Mesenchymal stem cell (in vitro differentiated cells and primary cell): ENCODE measurements at places on chromosomes 2 and 18.
A peak's percentile ranks its signal among the peaks of the same experiment; 100 is the strongest.

DNA sequence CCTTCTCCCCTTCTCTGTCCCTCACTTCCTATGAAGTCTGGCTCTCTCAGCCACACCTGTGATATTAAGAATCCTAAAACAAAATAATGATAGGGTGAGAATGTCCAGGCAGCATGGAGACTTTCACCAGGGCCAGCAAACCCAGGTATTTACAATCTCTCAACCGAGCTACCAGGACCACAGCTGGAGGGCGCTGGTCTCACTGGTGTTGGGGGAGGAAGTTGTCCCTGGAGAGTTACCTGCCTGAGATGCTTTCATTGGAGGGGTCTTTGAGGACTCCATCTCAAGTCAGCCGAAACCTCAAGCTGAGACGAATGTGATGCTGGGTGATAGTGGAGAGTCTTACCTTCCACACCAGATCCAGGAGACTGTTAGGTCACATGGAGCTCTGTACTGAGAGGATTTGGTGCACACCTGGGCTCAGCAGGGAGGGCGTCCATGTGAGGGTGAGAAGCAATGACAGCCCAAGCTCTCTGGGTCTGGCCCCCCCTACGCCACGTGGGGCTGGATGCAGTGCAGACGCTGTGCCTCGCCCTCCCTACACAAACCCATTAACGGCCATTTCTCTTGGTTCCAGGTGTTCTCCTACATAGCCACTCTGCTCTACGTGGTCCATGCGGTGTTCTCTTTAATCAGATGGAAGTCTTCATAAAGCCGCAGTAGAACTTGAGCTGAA is 27.4 kb downstream of the MAL start:
- DNase-seq: no peak

DNA sequence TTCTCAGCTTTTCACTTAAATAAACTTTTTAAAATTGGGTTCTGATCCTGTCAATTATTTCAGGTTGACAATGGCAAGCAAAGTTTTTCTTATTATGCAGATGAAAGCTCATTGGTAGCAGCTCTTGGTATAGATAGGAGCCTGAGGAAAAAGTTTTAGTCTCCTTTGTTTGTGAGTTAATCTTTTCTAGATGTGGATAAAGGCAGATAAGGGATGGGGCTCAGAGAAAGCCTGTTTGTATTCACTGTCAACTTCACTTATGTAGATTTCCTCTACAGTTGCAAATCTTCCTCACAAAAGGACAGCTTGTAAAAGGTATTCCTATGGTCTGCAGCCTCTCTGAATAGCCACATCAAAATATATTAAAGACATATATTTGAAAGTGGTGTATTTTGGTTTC is 224.5 kb upstream of the SPOPL start:
- no peak for DNase-seq

GRCh38 chr2:218360453-218360852 is 3.8 kb downstream of the CATIP start:
- DNase-seq: no peak

DNA sequence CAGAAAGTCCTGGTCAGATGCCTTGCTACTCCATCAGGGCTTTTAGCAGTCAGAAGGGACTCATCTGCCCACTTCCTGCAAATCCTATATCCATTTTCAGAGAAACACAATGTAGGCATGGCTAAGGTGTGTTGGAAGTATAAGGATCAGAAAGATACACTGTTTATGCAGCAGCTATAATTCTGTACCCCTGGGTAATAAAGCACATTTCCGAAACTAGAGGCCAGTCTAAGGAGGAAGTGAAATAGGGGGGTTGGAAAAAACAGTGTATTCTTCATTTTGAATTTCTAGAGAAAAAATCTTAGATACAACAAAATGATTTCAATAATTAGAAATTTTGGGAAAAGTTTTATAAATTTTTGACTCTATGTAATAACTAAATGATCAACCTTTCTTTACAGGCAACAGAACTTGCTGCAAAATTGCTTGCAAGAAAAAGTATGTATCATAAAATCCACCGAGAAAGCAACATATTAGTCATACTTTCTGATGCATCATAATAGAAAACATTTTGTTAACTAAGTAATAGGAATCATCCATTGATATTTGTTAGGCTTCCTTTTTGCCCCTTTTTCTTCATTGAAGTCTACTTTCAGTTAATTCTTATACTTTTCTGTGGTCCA is 47.4 kb downstream of the FSIP2 start:
- DNase-seq: no peak

GRCh38 chr2:226649871-226650660 is 149.6 kb downstream of the IRS1 start:
- peak; percentile 100 for DNase-seq

GRCh38 chr18:63083020-63083531 is 236.5 kb downstream of the BCL2 start:
- no peak for DNase-seq

DNA sequence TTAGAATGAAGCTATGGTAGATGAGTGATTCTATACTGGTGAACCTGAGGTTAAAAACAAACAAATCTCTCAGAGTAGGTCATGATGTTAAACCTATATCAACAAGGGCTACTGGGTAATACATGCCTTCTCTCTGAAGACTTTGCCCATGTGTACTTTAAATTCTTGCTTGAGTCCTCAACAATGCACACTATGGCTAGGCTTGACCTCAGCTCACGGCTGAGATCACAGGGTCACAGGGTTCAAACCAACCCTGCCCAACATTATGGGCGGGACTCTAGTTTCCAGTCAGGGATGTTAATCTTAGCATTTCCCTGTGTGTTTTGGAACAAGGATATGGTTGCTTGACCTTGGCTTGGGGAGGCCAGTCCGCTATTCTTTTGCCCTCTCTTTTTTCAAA is 7.7 kb downstream of the CD28 start:
- no peak for DNase-seq

DNA sequence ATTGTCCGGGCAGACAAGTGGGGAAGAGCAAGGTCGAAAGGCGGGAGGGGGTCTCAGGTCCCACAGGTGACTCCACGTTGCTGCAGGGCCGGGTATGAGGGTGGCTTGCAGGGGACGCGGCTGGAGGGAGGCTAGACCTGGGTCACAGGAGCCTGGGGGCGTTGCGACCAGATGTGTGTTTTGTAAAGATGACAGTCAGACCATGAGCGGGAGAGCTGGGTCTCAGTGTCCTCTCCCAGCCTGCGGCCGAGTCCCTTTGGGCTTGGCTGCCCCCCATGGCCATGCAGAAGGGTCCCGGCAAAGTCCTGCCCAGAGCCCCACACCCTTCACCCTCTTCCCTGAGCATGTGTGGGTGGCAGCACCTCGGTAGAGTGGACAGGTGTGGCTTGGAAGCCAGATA is 239.2 kb downstream of the ATAD2B start:
- no peak for DNase-seq

GRCh38 chr2:203484266-203485112 is 50.6 kb downstream of the RAPH1 start:
- DNase-seq: peak; percentile 35

- peak; percentile 91 for DNase-seq
Observed at GRCh38 chr2:216695401-216695821, at the start of gene IGFBP5. Gene IGFBP5, minus strand, starts transcription at chr2:216695549. Its CDS starts 774 bp downstream, at chr2:216694775.

GRCh38 chr18:48929941-48930713 is 20.6 kb downstream of the SMAD7 start:
- DNase-seq: peak; percentile 95

- no peak for DNase-seq
Observed at GRCh38 chr2:113036763-113037162, 15.9 kb downstream of the IL36B start.

- DNase-seq: peak; percentile 55
Observed at GRCh38 chr18:57727952-57728807, 74.9 kb downstream of the ATP8B1 start.

DNA sequence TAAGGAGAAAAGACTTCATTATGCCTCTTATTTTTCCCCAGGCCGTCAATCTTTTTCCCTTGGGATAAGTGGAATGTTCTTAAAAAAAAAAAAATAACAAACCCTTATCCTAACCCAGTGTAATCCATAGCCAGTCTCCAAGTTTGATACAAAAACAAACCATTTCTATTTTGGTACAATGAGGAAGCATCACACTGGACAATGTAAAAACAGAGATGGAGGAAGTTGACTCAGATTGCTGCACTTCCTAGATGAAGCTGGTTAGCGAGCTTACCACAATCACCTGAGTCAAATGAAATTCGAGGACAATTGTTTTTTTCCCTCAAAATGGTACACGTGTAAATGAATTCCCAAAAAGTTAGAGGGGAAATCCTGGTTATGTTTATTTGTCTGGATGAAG is 259.7 kb downstream of the TCF4 start:
- DNase-seq: peak; percentile 31

DNA sequence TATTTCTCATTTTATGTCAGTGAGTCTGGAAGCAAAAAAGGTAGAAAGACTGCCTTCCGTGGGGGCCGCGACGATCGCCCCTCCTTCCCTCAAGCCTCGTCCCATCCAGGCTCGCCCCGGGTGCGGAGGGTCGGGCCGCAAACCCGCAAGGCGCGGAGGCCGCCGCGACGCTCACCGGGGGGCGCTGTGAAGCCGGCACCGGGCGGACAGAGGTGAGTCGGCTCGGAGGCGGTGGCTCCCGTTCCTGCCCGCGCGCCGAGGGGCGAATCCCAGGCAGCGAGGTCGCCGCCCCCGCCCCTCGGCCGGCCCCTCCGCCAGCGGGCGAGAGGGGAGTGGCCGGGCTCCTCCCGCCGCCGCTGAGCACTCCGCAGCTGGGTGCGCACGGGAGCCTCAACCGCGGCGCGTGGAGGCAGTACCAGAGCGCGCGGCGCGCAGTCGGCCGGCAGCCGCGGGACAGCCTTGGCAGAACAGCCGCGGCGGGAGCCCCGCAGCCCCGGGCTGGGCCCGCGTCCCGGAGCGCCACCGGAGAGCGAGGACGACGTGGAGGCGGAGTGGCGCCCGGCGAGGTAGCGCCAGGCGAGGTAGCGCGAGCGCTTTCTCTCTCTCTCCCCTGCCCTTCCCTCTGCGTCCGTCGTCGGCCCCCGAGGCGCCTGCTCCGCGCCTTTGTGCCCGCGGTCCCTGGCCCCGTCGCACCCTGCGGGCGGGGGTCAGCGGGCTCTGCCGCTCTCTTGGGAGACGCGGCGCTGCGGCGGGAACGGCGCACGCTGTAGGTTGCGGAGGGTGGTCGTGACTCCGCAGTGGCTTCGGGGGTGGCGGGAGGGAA is at the start of gene MYO1B:
MYO1B (plus strand) TSS at position 359 of the 823 bp plus-strand sequence. CDS start 31,492 bp downstream, outside the sequence.
- peak; percentile 75 for DNase-seq

- DNase-seq: no peak
Observed at GRCh38 chr2:238551091-238551490, 124.4 kb downstream of the ASB1 start.

DNA sequence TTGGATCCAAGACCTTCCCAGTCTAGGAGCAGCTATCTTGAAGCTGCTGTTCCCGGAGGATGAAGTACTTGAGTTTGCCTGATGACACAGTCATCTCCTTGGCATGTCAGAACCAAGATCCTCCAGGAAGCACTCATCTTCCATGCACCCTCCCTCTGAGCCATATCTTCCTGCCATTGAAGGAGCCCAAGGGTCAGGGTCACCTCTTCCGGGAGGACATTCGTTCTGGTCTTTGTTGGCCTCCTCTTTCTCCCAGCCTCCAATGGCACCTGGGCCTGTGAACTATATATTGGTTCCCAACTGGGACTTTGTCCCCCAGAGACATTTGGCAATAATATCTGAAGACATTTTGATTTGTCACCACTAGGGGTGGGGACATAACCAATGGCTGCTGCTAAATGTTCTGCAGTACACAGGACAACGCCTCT is 4.2 kb upstream of the MYO7B start:
- peak; percentile 35 for DNase-seq

DNA sequence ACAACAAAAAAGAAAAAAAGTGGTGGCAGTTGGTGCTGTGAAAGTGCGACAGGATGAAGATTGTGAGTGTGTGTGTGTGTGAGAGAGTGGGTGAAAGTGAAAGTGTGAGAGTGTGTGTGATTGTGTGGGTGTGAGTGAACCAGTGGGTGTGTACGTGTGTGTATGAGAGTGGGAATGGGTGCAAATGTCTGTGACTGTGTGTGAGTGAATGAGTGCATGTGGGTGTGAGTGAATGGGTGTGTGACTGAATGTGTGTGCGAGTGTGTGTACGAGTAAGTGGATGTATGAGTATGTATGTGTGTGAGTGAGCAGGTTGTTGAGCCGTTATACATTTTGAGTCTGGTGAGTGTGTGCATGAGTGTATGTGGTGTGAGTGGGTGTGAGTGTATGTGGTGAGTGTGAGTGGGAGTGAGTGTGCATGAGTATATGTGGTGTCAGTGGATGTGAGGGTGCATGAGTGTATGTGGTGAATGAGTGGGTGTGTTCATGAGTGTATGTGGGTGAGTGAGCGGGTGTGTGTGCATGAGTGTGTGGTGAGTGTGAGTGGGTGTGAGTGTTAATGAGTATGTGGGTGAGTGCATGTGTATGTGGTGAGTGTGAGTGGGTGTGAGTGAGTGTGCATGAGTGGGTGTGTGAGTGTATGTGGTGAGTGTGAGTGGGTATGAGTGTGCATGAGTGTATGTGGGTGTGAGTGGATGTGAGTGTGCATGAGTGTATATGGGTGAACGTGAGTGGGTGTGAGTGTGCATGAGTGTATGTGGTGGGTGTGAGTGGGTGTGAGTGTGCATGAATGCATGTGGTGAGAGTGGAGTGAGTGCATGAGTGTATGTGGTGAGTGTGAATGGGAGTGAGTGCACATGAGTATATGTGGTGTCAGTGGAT is 69.3 kb upstream of the HPCAL1 start:
- DNase-seq: no peak

DNA sequence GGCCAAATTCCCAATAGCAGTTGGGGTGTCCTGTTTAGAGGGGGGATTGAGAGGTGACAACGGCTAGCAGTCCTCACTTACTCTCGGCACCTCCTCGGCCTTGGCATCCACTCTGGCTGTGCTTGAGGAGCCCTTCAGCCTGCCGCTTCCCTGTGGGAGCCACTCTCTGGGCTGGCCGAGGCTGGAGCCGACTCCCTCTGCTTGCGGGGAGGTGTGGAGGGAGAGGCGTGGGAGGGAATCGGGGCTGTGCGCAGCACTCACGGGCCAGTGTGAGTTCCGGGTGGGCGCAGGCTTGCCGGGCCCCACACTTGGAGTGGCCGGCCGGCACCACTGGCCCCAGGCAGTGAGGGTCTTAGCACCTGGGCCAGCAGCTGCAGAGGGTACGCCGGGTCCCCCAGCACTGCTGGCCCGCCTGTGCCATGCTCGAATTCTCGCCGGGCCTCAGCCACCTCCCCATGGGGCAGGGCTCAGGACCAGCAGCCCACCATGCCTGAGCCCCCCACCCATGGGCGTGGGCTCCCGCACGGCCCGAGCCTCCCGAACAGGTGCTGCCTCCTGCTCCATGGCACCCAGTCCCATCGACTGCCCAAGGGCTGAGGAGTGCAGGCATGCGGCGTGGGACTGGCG is 705.9 kb upstream of the ZNF804A start:
- no peak for DNase-seq

DNA sequence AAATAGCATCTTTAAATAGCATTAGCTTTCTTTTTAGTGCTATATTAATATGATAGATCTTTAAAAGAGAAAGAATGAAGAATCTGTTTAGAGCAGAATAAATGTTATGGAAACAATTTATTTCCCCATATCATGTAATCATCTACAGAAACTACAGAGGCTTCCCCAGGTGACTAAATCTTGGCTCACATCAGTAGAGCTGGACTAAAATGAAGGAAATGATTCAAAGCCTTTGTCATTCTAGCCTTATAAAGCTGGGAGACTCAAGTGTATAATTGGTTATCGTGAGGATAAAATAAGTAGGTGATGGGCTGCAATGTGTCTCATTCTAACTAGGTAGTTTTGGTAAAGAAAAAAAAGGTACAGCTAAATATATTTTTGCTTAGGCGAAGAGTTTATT is 83.2 kb upstream of the UNC80 start:
- no peak for DNase-seq
